Endothelial cell of coronary artery (primary cell): ENCODE measurements at places on chromosomes 4 and X. TPM values are rescaled to one million over a fixed set of nuclear protein-coding genes. Genes with fewer than 3 reads are reported as not detected.

Gene TCEAL4
- 41.6 and 56.7 TPM in 2 replicates for total RNA-seq

Gene UNC5C
- total RNA-seq = under 0.01 and 0.38 TPM in 2 replicates

Gene ARR3
- not detected in 2 replicates for total RNA-seq

Gene RHOXF2
- total RNA-seq = not detected in 2 replicates
